ENCODE measurements at places on chromosomes 5 and 9.

GRCh38 chr9:23537192-23538066, 288.6 kb downstream of the ELAVL2 start:
- no peak for DNase-seq

DNA sequence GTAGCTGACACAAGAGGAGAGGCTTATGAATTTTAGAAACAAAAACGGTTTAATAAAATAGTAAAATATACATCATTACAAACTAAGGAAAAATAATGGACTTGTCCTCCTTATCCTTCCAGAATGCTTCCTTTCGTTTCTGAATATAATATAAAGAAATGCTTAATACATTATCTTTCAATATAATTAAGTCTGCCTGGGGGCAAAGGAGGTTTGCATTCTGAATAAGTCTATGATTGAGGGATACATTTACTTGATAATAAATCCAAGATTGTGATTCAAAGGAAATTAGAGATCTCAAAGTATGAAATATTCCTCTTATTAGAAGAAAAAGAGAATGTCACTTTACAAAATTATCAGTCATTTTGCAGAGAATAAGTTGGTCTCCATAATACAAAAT, 386.5 kb downstream of the SPATA31D1 start:
- DNase-seq, result no peak

- DNase-seq, result no peak
These were observed 364.2 kb upstream of the RPS23 start for GRCh38 chr5:82642313-82642712.

DNA sequence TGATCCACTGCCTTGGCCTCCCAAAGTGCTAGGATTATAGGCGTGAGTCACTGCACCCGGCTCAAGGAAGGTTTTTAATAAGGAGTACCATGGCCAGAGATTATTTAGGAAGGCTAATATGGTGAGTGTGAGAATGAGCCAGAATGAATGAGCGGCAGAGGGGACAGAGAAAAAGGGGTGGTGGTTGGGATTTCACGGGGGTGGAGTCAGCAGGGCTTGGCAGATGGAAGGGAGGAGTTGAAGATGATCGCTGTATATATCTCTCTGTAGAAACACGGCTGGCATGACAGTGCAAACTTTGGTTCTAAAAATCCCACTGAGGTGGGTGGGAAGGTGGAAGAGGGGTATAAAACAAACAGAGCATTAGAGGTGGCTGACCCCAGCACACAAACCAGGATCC, 176.7 kb upstream of the TBC1D2 start:
- no peak for DNase-seq

- no peak for DNase-seq
These were observed 417.5 kb upstream of the ADAMTSL1 start for GRCh38 chr9:18056269-18056992.

DNA sequence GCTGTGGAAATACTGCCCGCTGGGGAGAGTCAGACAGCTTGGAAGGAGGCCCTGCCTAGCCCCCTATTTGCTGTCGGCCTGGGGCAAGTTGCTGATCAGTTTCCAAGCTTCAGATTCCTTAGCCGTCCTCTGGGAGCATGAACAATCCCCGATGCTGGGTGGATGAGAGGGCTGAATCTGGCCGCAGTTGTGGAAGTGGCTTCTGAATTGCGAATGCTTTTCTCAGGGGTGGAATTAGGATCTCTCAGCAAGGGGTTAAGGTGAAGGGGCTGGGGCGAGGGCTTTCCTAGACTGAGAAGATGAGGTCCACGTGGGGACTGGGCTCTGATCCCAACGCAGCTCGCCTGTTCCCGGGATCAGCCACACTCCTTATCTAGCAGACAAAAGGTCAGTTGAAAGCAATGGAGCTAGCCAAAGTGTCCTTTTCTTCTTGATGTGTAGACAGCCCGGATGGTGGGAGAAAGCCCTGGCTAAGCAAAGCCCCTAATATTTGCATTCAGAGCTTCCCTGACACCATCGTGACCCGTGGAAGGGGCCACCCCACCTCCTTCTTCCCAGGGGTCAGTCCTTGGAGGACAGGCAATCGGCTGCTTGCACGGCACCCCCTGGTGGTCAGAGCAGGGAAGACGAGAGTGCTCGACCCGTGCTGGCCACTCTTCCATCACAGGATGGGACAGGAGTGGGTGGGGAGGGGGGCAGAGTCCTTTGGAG, 54.9 kb downstream of the COL15A1 start:
- DNase-seq, result no peak
